ENCODE measurements at places on chromosomes 2 and 18.
A peak's percentile ranks its signal among the peaks of the same experiment; 100 is the strongest.

DNA sequence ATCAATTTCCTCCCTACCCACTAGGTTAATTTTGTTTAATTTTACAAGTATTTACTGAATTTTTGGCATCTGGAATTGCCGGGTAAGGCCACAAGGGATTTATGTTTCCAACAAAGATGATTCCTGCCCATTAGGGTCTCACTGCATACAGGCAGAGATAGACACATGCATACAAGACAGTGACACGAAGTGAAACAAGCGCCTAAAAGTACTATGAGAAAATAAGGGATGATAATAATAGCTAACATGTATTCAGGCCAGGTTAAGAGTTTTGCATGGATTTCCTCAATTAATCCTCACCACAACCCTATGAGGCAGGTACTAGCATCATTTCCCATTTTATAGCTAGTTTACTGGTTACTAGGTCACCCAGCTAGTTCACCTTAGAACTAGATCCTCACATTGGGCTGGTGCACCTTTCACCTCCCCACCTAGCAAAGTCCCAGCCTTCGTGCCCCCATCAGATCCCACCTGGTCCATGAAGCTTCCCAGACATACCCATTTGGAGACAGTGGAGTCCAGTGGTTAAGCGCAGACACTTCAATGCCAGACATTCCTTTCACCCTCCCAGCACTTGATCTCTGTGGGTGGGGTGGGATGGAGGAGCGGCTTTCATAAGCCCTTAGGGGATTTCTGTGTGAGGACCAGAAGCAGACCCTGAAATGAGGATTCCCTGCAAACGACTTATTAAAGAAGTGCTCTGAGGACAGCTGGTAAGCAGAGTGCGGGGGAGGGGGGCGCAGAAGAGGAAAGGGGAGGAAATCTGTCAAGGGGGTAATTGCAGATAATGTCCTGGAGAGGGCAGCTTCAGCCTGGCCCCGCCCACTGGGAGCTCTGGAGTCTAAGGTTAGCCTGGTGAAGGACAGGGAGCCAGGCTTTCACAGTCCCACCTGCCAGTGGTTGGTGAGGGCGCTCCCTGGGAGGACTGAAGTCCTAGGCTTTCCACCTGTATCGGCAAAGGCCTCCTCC is 5.8 kb upstream of the DGUOK start:
- no peak for DNase-seq

DNA sequence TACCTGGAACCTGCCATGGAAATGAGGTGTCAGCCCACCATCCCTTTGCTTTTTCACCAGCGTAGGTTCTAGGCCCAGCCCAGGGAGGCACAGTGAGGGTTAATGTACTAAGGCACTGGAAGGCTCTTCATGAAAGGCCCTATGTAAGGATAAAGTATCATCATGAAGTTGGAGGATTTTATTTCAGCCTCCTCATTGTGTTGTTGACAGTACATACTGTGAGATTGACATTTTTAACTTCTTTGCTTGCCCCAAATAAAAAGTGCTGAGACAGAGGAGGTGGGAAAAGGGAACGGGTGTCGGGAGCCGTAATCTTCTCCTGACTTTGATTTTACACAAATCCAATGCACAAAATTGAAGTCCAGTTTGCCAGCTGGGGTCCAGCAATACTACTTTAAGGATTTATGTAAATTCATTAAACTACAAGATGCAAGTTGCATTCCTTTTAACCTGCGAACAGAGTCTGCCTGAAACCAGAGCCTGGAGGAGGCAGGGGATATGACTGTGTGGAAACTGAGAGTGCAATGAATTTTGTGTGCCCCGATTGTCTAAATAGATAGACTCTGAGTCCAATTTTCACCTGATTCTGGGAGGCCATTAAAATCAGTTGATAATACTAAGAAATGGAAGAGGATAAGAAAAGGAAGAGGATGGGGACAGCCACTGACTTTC is 5.4 kb upstream of the NCKAP5 start:
- no peak for DNase-seq

DNA sequence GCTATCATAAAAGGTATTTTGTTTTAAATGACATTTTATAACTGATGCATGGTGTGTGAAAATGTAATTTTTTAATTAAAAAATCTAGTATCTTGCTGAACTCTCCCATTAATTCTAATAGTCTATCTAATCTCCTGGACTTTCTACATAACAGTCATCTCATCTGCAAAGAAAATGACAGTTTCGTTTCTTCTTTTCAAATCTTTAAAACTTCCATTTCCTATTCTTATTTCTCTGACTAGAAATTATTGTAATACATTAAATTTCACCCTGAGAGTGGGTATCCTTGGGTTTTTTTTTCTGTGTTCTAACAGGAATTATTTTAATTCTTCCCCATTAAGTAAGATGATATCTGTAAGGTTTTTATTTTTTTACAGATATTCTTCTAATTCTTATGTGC is 120.1 kb downstream of the KCNF1 start:
- DNase-seq = no peak

- no peak for DNase-seq
These were observed 194.0 kb downstream of the NDUFA10 start for GRCh38 chr2:239831001-239831731.

GRCh38 chr2:225612636-225613035 is 213.1 kb downstream of the NYAP2 start:
- no peak for DNase-seq

DNA sequence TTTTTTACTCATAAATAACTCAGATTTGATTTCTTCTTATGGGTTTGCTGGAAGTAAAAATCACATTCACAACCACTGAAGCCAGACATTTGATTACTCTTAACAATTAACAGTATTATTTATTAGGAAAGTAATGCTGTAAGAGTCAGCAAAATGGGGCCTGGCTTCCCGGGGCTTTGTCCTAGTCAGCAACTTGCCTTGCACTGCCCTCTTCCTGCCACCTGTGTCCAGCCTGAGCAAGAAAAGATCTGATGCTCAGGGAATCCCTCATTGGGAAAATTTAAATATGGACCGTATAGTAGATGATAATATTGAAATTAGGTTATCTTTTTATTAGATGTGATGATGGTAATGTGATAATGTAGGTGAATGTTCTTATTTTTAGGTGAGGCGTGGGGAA is 30.8 kb upstream of the ACYP2 start:
- no peak for DNase-seq

DNA sequence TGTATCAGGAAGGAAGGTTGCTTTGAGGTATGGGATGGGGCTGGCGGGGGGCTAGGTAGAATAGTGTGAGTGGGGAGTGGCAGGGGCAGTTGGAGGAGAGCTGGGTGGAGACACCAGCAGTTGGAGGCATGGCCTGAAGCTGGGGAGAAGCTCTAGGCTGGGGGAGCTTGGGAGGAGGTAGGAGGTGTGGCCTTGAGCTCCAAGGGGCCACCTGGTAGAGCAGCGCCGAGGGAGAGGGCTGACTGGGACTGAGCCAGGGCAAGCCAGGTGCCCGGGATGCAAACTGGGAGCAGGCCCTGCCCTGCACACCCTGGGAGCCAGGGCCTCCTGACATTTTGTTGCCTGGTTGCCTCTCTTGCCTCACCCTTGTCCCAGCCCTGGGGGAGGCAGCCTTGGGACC is 33.1 kb upstream of the PDIA6 start:
- DNase-seq = no peak

DNA sequence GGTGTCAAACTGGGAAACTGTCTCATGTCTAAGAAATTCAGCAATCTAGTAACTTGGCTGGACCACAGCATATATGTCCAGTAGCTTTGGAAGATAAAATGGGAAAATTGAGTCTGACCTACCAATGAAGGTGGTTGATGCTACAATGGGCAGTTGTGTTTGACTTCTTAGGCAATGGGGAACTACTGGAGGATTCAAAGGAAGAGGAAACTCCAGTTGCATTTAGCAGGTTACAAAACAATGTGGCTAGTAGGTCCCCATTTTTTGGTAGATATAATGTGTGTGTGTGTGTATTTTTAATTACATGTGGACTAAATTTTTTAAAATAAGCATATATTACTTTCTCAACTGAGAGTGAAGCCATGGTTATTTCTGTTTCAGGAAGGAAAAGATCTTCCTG is 427.7 kb downstream of the NBAS start:
- no peak for DNase-seq

- DNase-seq = no peak
These were observed 283.3 kb downstream of the SLC8A1 start for GRCh38 chr2:40168546-40168945.

GRCh38 chr2:65574993-65575392 is 142.6 kb upstream of the SPRED2 start:
- DNase-seq = no peak

DNA sequence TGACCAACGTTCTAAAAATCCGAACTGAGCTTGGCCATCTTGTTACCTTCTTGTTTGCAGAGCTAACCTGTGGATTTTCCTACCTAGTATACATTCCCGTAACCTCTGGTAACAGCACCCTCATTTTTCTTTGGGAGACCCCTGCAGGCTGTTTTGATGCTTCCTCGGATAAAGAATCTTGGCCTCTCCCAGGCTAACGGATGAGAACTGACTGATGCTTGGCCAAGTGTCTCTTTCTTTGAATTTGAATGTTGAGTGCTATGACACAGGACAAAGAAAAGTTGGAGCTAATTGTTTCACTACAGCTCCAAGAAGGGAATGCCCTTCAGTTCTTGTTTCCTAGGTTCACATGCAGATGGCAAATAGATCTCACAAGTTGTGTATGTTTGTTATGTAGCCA is 19.3 kb upstream of the CAVIN2 start:
- DNase-seq = no peak

GRCh38 chr18:65091744-65092329 is 659.0 kb upstream of the CDH7 start:
- peak; percentile 24 for DNase-seq

DNA sequence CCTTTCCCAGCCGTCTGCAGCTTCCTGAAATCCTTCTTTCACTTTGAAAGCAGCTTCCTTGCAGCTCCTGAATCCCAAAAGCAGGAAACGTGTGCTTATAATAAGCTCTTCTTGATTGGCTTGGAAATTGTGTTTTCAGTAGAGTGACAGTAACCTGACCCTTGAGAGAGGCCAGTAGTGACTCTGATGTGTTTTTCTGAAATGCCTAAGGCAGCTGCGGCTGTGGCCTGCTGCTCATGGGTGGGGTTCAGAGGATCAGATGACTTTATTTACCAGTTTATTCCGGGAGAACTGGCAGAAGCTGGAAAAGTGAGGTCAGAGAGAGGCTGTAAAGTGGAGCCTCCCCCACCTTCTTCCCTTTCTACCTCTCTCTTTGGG is 31.9 kb upstream of the RPIA start:
- DNase-seq = no peak

GRCh38 chr2:96203130-96204028 is 5.2 kb downstream of the STARD7 start:
- no peak for DNase-seq

DNA sequence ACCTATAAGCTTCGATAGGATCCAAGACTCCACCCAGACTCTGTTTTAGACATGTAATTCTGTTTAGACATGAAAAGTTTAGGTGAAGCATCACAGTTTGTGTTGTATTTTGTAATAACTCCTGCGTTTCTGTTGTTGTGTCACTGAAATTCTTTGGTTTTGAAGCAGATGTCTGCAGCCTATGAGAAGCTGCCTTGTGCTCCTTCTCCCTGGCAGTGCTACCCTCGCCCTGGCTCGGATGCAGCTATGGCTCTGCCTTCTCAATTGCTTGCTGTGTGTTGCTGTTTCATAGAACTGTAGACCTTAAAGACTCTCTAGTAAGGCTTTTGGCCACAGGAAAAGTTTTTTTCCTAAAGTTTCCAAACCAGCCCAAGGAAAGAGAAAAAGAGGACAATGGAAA is 40.2 kb upstream of the ZNF638 start:
- no peak for DNase-seq

- no peak for DNase-seq
These were observed 3.0 kb upstream of the NMUR1 start for GRCh38 chr2:231533086-231533776.

GRCh38 chr2:115285416-115285815 is 843.0 kb downstream of the DPP10 start:
- DNase-seq = no peak

DNA sequence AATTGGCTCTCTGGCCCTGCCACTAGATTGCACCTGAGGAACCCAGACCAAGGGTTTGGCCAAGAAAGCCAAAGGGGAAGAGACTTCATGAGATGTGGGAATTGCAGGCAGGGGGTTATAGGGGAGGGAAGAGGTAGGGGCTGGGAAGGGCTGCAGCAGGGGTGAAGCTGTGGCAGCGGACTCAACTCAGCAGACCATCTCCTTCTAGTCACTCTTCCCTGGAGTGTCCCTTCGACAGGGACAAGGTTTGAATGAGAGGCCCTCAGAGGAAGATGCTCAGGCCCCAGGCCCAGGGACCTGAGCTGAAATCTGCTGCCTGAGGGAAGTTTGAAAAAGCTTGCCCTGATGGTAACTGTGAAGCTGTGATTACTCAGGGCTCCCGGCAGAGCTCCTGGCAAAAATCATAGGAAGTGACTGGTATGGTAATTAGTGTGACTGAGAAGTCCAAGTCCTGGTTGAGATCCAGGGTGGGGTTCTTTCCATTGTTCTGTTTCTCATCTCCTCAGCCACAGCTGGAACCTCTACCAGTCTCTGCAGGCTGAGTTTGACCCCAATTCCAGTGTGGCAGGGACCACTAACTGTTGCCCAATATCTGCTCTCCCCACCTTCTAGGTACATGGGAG is 300.9 kb downstream of the CYP26B1 start:
- DNase-seq = no peak

Data from SK-N-MC (cell line).